ENCODE measurements at places on chromosomes 11 and 22. TPM values are rescaled to one million over a fixed set of nuclear protein-coding genes. Genes with fewer than 3 reads are reported as not detected.

PHOX2A gene
- total RNA-seq, result not detected

AIFM3 gene
- total RNA-seq, result 9.7 TPM

MFRP gene
- not detected for total RNA-seq

DNA sequence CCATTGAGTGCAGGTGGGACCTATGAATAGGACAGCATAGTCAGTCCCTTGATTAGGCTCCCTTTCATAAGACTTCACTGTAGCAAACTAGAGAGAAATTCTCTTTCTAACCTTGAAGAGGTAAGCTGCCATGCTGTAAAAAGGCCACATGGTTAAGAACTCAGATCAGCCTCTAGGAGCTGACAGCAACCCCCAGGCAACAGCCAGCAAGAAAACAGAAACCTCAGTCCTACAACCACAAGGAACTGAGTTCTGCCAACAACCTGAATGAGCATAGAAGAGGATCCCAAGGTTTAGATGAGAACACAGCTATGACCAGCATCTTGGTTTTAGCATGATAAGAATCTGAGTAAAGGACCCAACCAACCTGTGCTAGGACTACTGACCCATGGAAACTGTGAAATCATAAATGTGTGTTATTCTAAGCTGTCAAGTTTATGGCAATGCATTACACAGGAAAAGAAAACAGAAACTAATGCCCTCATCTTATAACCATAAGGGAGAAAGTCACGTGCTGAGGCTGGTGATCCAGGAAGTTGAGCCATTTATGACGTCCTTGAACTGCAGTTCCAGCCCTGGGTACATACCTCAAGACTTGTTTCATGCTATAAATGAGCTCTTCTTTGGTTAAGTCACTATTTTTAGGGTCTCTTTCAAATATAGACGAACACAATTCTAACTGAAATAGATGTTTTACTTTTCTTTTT is 43.3 kb downstream of the RAB38 start:
- H3K4me3 ChIP-seq, result no peak overlapping the region
- H3K36me3 ChIP-seq, result no peaks in the 10 kb centered on the region
- H3K27me3 ChIP-seq, result no peaks in the 10 kb centered on the region
- no peak overlapping the region for H3K27ac ChIP-seq
- no peak for DNase-seq

DNA sequence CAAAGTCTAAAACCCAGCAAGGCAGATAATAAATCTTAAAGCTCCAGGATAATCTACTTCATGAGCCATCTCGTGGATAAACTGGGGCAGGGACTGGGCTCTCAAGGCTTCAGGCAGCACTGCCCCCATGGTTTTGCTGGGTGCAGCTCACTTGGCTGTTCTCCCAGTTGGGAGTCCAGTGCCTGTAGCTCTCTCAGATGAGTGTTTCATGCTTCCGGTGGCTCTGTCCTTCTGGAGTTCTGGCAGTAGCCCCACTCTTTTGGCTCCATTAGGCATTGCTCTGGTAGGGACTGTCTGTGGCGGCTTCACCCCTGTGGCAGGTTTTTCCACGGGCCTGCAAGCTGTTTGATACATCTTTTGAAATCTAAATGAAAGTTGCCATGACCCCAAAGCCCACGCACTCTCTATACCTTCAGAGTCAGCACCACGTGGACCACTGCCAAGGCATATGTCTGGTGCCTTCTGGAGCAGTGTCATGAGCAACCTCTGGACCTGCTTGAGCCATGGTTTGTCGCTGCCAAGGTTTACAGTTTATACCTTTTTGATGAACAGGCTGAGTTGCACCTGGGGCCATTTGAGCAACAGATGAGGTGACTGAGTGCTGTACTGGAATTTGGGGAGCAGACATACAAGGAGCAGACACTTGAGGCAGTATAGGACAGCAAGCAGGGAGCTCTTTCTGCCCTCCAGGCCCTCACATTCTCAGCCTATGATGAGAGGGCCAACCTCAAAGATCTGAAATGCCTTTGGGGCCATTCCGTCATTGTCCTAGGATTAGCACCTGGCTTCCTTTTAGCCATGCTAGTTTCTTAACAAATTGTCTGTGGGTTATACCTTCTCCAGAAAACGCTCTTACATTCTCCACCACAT is 48.6 kb downstream of the MTNR1B start:
- H3K27me3 ChIP-seq, result no peaks in the 10 kb centered on the region
- no peak overlapping the region for H3K27ac ChIP-seq

DNA sequence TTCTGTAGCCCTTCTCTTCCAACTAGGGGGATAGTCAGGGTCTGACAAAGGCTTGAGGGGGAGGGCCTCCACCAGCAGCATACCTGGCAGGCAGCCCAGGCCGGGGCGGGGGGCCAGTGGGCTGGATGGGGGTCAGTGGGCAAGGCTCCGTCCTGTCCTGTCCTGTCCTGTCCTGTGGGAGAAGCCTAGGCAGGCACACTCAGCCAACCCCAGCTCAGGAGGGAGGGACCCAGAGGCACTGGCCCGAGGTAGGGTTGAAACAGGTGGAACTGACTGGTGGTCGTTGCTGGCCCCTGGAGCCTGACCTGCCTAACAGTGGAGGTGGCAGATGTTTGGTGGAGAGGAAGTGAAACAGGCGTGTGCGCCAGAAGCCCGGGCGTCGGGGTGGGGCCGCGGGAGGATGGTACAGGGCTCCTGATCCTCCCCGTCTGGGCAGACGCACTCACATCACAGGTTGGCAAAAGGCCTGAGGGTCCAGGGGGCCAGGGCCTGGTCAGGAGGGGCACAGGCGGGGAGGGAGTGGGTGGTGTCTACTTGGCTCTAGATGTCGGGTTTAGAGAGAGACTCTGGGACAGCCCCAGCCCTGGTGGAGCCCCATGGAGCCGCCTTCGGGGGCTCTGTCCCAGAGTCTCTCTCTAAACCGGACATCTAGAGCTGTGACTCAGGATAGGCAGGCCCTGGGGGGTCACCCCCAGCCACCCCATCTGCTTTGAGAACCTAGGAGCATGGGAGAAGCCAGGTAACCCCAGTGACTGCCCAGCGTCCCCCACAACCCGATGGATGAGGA is 32.5 kb upstream of the GRAMD4 start:
- no peaks in the 10 kb centered on the region for H3K36me3 ChIP-seq
- DNase-seq, result no peak
- H3K27me3 ChIP-seq, result no peaks in the 10 kb centered on the region
- H3K4me1 ChIP-seq, result peaks cover 7% of the 10 kb centered on the region

DNA sequence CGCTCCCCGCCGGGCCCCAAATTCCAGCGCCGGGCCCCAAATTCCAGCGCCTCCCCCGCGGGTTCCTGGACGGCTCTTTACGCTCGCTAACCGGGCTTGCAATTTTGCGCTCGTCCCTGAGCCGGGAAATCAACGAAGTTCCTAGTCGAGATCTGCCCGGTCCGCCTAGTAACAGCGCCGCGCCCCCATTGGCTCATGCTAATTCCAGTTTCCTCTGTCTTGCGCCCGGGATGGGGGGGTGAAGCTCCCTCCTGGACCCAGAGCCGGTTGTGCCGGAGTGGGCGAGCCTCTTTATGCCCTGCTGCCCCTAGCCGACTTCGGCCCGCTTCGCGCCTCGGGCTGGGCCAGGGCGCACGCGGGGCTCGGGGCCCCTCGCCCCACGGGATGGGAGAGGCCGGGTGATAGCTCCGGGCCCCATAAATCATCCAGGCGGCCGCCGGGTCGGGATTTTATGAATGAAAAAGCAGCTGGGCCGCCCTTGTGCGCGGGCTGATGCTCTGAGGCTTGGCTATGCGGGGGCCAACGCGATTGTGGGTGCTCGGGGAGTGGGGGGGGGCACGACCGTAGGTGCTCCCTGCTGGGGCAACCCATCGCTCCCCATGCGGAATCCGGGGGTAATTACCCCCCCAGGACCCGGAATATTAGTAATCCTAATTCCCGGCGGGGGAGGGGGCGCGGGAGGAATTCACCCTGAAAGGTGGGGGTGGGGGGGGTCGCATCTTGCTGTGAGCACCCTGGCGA is 1.8 kb upstream of the CCND1 start:
- no peaks in the 10 kb centered on the region for H3K27me3 ChIP-seq
- 0 out of 2 replicates have a peak, but pooled peaks cover 2% of the 10 kb centered on the region for H3K36me3 ChIP-seq
- peak; percentile 95 for DNase-seq
- H3K4me3 ChIP-seq, result peak overlapping the region; percentile 99

GRCh38 chr11:120648771-120649170 is 137.2 kb downstream of the GRIK4 start:
- no peaks in the 10 kb centered on the region for H3K4me1 ChIP-seq
- H3K27me3 ChIP-seq, result peaks cover 26% of the 10 kb centered on the region
- no peak overlapping the region for H3K27ac ChIP-seq
- H3K4me3 ChIP-seq, result no peak overlapping the region
- H3K36me3 ChIP-seq, result no peaks in the 10 kb centered on the region
- no peak for DNase-seq

GRCh38 chr11:104369761-104370160 is 205.8 kb upstream of the PDGFD start:
- no peak for DNase-seq
- H3K36me3 ChIP-seq, result no peaks in the 10 kb centered on the region
- H3K27me3 ChIP-seq, result no peaks in the 10 kb centered on the region

DNA sequence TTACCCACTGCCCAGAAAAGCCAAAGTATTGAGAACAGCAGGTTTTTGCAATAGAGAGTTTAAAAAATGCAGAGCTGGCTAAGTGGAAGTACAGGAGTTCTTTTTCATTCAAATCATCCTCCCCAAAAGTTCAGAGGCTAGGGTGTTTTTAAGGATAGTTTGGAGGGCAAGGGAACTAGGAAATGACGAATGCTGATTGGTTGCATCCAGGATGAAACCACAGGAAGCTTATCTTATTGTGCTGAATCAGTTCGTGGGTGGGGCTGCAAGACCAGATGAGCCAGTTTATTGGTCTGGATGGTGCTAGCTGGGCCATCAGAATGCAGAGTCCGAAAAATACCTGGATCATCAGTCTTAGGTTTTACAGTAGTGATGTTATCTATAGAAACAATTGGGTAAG is 1427.1 kb downstream of the LRRC4C start:
- H3K27ac ChIP-seq, result no peak overlapping the region
- H3K27me3 ChIP-seq, result no peaks in the 10 kb centered on the region
- no peaks in the 10 kb centered on the region for H3K36me3 ChIP-seq

GRCh38 chr11:62546929-62547625 is 471 bp upstream of the AHNAK start:
- no peak for DNase-seq
- no peaks in the 10 kb centered on the region for H3K27me3 ChIP-seq
- peaks cover 49% of the 10 kb centered on the region for H3K4me1 ChIP-seq
- peak overlapping the region; percentile 91 for H3K4me3 ChIP-seq

- H3K4me3 ChIP-seq, result no peak overlapping the region
- no peak overlapping the region for H3K27ac ChIP-seq
- H3K27me3 ChIP-seq, result no peaks in the 10 kb centered on the region
Observed at GRCh38 chr11:84130646-84131427, 844.7 kb upstream of the CCDC90B start.

GRCh38 chr11:22711880-22712279 is 45.5 kb downstream of the GAS2 start:
- DNase-seq, result no peak
- no peak overlapping the region for H3K27ac ChIP-seq
- H3K27me3 ChIP-seq, result no peaks in the 10 kb centered on the region
- H3K4me3 ChIP-seq, result no peak overlapping the region

GRCh38 chr11:78961247-78961646 is 386.6 kb upstream of the NARS2 start:
- no peak overlapping the region for H3K27ac ChIP-seq
- peak; percentile 15 for DNase-seq
- H3K27me3 ChIP-seq, result peaks cover 4% of the 10 kb centered on the region

DNA sequence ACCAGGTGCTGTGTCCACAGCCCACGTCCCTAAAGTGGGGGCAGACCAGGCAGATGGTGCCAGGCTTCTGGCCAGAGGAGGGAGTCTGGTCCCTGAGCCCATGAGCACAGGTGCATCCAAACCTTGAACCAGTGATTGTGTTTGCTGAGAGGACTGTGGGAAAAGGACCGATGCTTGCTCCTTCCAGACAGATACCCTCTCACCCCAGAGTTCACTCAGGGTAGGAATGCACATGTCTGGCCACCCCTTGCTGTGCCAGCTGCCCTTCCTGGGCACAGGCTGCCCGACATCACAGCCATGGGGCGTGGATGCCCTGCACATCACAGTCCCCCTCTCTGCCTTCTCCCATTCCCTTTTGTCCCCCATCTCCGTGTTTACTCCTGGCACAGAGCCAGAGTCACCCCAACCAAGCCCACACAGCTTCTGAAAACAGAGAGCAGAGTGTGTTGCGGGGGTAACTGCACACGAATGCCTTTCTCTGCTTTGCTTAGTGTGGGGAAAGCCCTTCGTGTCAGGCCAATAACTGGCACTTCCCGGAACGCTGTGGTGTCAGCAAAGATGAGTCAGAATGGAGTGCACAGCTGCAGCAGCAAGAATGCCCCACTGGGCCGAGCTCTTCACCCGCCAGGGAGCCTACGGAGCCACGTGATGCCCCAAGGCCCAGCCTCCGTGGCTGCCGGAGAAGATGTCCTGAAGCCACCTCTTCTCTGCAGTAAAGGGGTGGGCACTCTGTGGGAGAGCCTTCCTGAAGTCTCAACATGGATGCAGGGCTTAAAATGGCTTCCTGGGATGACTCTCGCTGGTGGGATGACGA is 7.6 kb downstream of the CARS1 start:
- peaks cover 21% of the 10 kb centered on the region for H3K36me3 ChIP-seq
- peaks cover 17% of the 10 kb centered on the region for H3K4me1 ChIP-seq
- H3K27ac ChIP-seq, result peak overlapping the region; percentile 30
- H3K27me3 ChIP-seq, result no peaks in the 10 kb centered on the region

GRCh38 chr11:78205256-78205655 is 16.5 kb downstream of the USP35 start:
- no peak overlapping the region for H3K4me3 ChIP-seq
- H3K36me3 ChIP-seq, result no peaks in the 10 kb centered on the region
- H3K27ac ChIP-seq, result no peak overlapping the region
- no peak for DNase-seq
- no peaks in the 10 kb centered on the region for H3K27me3 ChIP-seq

Data from HCT116 (cell line).